ENCODE measurements at places on chromosomes 3 and 15.

GRCh38 chr15:82571722-82572222, 31.5 kb upstream of the RPS17 start:
- DNase-seq: peak; percentile 90

DNA sequence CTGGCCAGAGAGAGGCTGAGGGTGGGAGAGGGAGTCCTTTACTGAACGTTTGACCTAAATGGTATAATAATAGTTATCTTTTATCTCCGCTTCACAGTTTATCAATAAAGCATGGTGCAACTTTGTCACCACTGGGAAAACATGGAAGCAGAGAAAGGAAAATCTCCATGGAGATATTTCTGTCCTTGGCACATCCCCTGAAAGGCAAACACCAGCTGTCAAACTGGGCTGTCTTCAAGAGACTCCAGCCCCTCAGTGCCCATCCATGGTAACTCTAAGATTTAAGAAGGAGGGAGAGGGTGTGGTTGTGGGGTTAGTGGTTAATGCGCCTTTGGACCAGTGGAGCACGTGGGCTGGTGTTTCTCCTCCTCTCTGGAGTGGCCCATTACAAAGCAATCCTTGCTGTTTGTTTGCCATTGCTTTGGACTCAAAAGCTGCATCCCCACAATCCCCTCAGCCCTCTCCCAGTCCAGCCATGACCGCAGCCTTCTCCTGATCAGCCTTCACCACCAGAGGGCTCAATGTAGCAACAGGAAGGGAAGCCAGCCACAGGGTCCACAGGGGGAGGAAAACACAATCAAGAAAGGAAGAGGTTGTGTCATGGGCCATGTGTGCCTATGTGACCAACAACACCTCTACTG, 38.2 kb upstream of the FAM174B start:
- DNase-seq: peak; percentile 75

GRCh38 chr15:25544076-25544475, 105.3 kb upstream of the UBE3A start:
- no peak for DNase-seq

- no peak for DNase-seq
Observed at GRCh38 chr3:44682182-44682896, 30.1 kb upstream of the ZNF502 start.

GRCh38 chr15:49843725-49844124, 222.9 kb downstream of the DTWD1 start:
- DNase-seq: no peak

- peak; percentile 42 for DNase-seq
Observed at GRCh38 chr3:130276203-130276803, 69.2 kb upstream of the COL6A5 start.

GRCh38 chr3:100988080-100988479, 5.1 kb downstream of the ABI3BP start:
- no peak for DNase-seq

DNA sequence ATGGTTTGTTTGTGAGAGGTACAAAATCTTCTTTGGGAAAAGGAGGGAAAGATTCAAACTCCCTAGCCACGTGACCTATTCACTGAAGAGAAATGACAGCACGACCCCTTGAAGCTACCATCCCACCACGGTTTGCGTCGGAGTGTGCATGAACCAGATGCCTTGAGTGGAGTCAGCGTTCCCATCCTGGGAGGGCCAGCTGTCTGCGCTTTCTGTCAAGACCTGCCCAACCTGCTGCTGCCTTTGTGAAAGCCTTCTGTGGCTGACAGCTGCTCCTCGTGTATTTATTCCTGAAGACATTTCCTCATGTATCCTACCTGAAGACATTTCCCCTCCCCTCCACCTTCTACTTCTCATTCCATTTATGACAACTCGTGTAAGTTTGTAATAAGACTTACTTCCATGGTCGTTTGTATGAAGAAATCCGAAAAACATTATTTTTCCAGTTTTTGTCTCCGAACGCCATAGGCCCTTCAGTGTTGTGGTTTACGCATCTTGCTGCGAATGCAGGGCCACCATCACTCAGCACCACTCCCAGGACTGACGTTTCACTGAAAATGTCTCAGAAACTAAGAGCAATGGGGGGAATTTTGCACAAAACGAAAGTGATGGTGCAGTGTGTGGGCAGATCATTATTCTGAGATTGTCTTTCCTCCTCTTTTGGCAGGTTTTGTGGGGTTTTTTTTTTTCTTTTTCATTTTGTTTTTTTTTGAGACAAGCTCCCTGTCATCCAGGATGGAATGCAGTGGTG, 18.9 kb downstream of the EBLN2 start:
- DNase-seq: peak; percentile 30

- no peak for DNase-seq
Observed at GRCh38 chr3:16548721-16549120, 35.2 kb upstream of the RFTN1 start.

DNA sequence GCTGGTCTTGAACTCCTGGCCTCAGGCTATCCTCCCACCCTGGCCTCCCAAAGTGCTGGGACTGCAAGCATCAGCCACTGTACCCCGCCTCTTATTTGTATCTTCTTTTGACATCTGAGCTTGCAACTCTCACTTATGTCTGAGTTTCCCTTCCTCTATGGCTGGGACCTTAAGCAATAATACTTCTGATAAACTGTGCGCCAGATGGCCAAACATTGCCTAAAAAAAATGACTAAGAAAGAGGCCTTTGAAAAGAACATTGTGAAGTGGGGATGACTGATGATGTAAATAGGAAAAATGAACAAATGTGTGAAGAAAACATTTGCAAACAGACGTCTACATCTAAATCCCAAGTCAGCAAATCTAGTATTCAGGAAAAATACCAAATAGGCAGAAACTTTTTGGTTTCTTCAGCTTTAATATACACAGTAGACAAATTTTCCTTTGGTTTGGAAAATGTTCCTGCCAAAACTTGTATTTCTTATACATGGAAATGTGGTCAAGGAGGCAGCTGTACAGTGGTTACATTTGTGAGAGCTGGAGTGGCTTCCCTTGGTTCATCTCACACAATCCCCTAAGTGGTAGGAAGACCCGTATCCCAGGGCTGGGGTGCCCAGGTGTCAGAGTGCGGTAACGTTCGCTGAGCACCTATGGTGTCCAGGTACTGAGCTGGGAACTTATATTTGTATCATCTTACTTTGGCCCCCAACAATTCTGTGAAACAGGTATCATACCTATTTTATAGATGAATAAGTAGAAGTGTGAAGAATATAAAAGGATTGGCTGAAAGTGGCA, 11.6 kb upstream of the TFRC start:
- DNase-seq: no peak

GRCh38 chr3:114878114-114878839, 268.8 kb downstream of the ZBTB20 start:
- DNase-seq: no peak

GRCh38 chr3:127647166-127647844, 18.3 kb downstream of the PODXL2 start:
- DNase-seq: no peak

GRCh38 chr3:179615458-179616173, 11.0 kb downstream of the NDUFB5 start:
- DNase-seq: no peak

- peak; percentile 79 for DNase-seq
Observed at GRCh38 chr15:90596943-90597342, 67.2 kb downstream of the CRTC3 start.

- no peak for DNase-seq
Observed at GRCh38 chr3:159632851-159633250, 355.8 kb upstream of the IL12A start.

GRCh38 chr3:73007992-73008712, 11.5 kb downstream of the PPP4R2 start:
- no peak for DNase-seq

DNA sequence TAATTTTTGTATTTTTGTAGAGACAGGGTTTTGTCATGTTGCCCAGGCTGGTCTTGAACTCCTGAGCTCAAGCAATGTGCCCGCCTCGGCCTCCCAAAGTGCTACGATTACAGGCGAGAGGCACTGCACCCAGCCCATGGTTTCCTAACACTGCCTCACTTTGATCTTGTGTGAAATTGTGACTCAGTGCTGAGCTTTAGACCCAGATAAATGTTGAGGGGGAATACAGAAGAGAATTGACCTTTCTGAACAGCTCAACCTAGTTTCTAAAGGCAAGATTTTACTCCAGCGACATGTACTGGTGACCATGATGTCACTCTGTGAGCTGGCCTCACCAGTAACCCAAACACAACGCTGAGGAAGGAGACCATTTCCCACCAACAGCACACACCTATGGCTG, 73.5 kb downstream of the ATP1B3 start:
- DNase-seq: no peak

GRCh38 chr15:62799037-62799436, 243.5 kb upstream of the TPM1 start:
- DNase-seq: no peak

DNA sequence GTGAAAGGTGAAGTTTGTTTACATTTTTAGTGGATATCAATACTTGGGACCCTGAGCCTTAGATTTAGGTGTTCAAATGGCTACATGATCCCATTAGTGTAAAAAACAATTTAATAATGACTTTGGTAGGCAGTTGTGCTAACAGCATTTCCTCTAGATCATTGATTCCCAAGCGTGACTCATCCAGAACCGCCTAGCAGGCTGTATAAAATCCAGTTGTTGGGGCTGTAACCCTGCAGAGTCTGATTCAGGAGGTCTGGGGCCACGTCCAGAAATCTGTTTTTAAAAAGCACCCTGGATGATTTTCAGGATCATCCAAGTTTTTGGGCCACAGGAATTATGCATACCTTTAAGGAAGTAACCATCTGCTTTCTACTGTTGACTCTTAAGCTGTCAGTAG, 156.4 kb downstream of the TP63 start:
- no peak for DNase-seq

DNA sequence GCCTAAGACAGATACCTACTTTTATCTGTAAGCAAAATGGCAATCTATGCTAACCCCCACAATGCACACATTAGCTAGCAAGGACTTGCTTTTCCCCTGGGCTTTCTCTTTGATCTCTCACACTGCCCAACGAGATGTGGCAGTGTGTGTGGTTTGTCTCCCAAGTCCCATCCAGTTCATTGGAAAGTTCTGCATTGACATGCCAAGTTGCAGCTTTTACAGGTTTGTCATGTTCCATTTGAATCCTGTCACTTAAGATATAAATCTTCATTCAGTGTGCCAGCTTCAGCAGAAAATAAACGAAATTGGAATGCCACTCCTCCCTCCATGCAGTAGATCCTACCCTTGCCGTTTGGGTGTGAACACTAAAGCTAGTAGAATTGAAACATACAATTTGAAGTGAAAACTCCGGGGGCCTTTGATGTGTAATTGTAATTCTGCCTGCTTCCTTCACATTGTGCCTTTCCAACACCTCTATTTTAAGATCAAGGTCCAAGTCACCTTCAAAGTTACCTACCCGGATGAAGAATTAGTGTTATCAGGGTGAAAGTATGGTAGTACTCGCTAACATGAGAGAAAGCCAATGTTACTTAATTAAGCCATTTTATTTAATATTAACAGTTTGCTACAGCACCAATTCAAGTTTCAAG, 130.9 kb upstream of the BHLHE40 start:
- DNase-seq: no peak

DNA sequence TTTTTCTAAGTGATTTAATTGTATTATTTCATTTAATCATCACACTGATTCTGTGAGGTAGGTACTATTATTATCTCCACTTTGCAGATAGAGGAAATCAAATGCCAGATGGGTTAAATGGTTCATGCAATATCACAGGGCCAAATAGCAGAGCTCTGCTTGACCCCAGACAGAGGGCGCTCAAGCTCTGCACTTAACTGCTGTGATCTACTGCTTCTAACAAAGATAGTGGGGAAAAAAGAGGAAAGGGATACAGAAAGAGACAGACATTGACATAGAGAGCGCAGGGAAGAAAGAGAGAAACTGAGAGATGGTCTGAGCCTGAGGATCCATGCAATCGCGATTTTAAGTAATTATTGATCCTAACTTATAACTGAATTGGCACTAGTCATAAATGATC, 279.1 kb upstream of the THRB start:
- DNase-seq: peak; percentile 57

DNA sequence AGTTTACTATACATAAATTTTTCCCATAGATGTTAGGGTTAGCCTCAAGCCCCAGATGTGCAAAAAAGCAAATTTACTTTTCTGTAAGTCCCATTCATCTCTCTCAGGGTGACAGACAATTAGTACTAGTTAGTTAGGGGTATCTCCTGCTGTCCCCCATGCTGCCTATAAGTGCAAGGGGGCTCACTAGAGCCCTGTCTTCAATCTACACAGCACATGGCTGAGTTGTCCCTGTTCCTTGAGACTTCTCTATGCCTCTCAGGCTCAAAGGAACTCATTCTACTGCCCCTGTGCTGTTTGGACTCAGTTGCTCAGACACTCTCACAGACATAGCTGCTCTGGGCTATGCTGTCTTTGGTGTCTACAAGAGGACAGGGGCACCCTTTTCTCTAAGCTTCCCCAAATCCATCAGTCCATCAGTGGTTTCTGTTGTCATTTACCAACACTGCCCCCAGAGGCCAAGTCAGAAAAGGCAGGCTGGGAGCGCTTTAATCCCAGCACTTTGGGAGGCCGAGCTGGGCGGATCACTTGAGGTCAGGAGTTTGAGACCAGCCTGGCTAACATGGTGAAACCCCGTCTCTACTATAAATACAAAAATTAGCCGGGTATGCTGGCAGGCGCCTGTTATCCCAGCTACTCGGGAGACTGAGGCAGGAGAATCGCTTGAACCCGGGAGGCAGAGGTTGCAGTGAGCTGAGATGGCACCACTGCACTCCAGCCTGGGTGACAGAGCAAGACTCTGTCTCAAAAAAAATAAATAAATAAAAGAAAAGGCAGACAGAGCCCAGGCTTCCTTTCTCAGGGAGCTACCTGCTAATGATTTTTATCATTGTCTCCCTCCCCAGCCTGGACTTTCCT, 31.4 kb upstream of the PRTG start:
- DNase-seq: peak; percentile 11

Data from head of caudate nucleus (tissue), 42 donors.